ENCODE measurements at places on chromosomes 7 and 10.

DNA sequence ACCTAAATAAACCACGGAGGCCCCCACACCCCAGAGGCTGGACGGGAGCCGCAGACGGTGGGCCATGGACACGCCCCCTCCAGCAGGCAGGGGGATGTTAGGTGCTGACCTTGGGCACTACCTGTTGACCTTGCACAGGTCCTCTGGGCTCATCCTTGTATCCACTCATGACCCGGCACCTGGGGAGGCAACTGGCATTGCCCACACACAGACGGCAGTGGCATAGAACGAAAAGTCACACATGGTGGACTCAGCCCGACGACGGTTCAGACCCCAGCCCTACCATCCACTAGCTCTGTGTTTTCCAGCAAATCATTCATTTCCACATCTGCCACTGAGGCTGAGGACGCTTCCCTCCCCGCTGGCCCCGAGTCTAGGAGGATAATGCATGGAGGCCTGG is 247.7 kb upstream of the PPP2R2D start:
- no peak for DNase-seq

- no peak for DNase-seq
These were observed 255.1 kb downstream of the TNS3 start for GRCh38 chr7:47326808-47327207.

DNA sequence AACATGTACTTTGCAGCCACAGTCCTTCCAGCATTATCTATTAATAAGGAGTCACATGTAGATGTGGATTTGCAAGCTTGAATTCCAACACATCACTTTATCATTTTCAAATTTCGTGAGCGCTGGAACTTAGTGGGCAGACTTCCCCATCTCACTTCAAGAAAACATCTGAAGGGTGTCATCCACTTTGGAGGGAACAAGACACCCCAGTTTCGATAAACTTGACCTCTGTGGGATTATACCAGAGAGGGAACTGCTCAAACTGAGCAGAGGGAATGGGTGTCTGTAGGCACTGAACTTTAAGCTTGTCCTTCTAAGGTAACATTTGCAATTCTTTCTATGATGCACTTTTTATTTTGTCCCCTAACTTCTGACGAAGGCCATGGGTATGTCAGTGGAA is 27.5 kb downstream of the ADRB1 start:
- no peak for DNase-seq

- no peak for DNase-seq
These were observed 45.2 kb downstream of the PCLO start for GRCh38 chr7:83117466-83117865.

- DNase-seq, result no peak
These were observed 25.5 kb downstream of the TMEM248 start for GRCh38 chr7:66946545-66946944.

- no peak for DNase-seq
These were observed 14.6 kb downstream of the DRGX start for GRCh38 chr10:49381111-49381900.

DNA sequence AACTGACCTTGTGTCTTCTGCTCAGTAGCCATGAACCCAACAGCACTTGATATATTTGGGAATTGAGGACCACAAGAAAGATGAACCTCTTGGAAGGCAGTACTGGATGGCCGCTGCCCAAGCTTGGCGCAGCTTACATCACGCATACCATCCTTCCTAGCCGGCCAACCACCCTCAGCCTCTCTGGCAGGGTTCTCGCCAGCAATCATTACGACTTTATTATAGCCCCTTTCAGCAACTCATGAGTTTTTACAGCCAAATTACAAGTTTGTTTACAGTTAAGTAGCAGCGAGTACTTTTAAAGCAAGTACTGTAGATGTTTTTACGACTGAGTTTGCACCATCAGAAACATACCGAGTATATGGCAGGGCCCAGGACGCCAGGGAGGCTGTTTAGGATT is 769.1 kb downstream of the SUGCT start:
- DNase-seq, result no peak

- no peak for DNase-seq
These were observed 226.3 kb upstream of the NPVF start for GRCh38 chr7:25454562-25455041.

GRCh38 chr7:27916372-27916771 is 176.4 kb downstream of the TAX1BP1 start:
- no peak for DNase-seq

GRCh38 chr10:128901236-128901635 is 565.8 kb upstream of the MGMT start:
- no peak for DNase-seq

DNA sequence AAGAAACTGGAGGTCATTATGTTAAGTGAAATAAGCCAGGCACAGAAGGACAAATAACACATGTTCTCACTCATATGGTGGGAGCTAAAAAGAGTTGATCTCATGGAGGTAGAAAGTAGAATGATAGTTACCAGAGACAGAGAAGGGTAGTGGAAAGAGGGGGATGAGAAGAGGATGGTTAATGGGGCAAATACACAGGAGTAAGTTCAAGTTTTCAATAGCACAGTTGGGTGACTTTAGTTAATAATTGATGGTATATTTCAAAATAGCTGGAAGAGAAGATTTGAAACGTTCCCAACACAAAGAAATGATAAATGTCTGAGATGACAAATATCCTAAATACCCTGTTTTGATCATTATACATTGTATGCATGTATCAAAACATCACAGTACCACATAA is 261.8 kb downstream of the THSD7A start:
- DNase-seq, result no peak

DNA sequence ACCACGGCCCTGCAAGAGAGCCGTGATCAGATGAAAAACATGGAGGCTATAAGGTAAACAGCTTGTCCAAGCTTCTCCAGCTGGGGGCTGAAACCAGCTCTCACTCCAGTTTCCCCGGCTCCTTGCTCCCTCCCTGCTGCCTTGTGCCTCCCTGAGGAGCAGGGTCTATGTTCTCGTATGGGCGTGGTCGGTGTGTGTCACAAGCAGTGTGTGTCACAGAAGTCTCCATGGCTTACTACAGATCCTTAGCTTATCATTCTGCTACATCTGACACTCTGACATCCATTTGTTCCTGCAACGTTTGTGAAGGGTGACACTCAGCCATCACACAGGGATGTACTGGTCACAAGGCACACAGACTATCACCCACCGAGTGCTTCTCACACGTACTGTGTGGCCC is 54.6 kb downstream of the CSGALNACT2 start:
- DNase-seq, result no peak

- no peak for DNase-seq
These were observed 162.8 kb downstream of the USP6NL start for GRCh38 chr10:11448545-11449244.

GRCh38 chr10:51950371-51950995 is 251.1 kb upstream of the CSTF2T start:
- DNase-seq, result no peak

DNA sequence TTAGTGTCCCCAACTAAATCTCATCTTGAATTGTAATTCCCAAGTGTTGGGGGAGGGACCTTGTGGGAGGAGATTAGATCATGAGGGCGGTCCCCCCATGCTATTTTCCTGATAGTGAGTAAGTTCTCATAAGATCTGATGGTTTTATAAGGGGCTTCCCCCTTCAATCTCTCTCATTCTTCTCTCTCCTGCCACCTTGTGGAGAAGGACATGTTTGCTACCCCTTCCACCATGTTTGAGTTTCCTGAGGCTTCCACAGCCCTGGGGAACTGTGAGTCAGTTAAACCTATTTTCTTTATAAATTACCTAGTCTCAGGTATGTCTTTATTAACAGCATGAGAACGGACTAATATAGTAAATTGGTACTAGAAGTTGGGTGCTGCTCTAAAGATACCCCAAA is 365.6 kb downstream of the ANKRD7 start:
- DNase-seq, result no peak

DNA sequence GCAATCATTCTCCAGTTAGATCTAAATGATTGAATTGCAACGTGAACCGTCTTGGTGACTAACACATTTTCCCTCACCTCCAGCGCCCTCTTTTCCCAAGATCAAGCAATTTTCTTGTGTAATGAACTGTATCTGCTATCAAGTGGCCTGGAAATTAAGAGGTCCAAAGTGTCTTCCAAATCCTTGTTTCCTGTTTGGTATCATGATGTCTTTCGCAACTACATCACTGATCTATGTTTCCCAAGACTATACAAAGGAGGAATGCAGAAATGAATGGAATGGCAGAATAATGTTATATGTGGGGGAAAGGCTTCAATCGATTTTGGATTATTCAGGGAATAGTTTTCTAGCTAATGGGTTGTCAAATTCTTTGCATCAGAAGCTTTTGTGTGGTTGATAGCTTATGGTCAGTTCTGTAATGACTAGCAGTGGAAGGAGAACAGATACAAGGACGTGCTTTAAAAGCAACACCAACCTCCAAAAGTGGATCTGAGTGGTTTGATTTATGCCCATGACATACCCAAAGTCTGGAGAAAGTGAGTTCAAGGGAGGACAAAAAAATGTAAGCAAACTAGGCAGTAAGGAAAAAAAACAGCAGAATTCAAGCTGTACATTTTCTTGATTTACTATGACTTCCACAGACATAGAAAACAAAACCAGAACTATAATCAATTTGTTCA is 14.6 kb upstream of the ZEB1 start:
- no peak for DNase-seq

DNA sequence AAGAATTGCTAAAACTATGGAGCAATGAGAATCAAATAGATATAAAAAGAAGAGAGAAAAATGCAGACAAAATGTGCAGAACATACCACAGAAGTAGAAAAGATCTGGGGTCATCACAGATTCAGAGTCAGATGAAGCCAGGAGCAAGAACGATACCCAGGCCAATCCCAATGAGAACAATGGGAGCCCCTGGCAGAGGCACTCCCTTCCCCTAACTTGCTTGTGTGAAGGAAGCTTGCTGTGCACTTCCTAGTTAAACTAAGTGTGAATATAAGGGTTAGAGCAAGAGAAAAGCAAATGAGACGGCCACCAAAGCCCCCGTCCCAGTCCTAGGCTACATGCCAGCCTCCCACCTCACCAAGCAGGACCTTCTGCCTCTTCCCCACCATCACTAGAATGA is 12.7 kb downstream of the PARP12 start:
- DNase-seq, result no peak

GRCh38 chr10:78913219-78914059 is 155.3 kb upstream of the ZMIZ1 start:
- no peak for DNase-seq

DNA sequence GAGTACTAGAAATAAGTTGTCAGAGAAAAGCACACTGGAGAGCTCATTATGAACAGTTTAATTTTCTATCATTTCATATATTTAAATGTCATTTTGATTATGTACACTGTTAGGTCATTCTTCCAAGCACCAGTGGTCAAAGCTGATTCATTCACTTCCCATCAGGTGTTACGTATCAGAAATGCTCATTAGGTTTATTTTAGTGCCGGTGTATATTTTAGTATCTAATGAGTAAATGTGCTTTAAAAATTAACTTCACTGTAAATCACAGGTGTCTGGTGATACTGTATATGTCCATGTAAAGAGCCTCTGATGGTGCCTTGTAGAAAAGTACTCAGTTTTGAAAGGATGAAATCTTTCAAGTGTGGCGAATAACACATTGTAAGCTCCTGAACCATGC is 3.5 kb downstream of the DMTF1 start:
- no peak for DNase-seq

- no peak for DNase-seq
These were observed 53.0 kb upstream of the TNKS2 start for GRCh38 chr10:91745090-91745831.

DNA sequence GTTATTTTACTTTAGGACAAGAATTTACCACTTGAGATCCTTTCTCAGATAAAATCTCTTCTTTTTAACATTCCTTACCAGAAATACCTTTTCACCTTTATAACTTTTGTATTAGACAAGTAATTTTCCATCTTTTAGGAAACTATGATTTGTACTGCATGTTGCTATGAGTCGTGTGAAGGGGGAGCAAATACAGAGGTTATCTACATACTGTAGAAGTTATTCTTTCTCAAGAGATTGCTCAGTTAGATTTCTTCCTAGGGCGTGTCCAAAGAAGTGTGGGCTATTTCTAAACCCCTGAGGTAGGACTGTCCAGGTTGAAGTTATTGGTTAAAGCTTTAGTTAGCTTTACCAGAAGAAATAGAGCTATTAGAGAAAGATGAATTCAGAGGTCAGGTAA is 30.2 kb upstream of the ARHGAP12 start:
- DNase-seq, result no peak

DNA sequence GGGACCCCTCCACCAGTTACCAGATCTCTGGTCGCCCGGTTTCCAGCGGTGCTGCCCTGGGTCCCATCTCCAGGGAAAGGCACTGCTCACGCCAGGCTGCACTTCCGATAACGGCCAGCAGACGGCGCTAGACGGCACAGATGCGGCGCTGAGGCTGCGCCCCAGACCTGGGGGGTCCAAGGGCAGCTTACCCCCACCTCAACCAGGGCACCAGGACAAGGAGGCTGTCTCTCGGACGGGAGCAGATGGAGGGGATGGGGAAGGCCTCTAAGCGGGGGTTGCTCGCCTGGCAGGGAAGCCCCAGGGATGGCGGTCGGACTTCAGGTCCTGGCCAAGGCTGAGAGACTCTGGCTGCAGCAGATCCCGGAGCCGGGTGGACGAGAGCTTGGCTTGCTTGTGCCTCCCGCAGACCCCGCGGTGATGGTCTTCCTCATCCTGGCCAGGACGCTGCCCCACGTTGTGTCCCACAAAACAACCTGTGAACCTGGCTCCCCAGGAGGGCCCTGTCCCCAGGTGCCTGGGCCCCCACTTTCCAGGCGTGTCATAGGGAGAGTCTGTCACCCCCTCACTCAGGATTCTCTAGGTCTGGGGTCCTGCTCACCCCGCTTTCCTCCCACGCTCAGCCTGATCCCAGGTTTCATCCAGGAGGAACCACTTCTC is 23.9 kb upstream of the ZNF716 start:
- DNase-seq, result no peak

DNA sequence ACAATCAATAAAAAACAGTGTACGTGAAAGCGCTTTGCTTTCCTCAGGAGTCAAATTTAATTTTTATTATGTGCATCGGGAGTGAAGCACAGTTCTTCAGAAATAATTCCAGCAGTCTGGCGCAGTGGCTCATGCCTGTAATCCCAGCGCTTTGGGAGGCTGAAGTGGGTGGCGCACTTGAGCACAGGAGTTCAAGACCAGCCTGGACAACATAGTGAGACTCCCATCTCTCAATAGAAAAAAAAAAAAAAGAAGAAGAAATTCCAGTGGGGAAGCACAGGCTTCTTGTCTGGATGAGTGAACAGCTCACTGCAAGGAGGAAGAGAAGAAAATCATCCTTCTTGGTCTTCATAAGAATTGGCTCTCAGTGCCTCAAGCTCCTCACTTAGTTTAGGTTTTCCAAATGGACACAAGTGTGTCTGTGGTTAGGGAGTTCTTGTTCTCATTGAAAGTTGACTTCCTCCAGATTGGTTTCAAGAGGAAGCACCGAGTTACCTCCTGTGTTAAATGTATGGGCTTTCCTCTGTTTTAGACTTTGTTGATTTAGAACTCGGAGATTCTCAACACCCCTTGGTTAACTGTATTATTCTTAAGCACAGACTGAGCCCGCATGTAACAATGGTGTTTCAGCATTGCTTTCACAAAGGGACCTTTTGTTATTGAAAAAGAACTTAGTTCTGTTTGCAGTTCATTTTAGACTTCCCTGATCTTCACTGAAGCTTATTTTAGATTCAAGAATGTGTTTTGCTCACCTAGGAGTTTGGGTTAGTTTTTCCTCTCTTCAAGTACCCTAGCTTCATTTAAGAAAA is 28.0 kb downstream of the LMTK2 start:
- DNase-seq, result no peak

- DNase-seq, result no peak
These were observed 145.1 kb upstream of the MEOX2 start for GRCh38 chr7:15831606-15832005.

- no peak for DNase-seq
These were observed 359.3 kb downstream of the SH2D4B start for GRCh38 chr10:80896959-80897358.

GRCh38 chr10:76415554-76415953 is 984.1 kb downstream of the LRMDA start:
- no peak for DNase-seq

GRCh38 chr10:94220717-94221116 is 142.0 kb downstream of the NOC3L start:
- no peak for DNase-seq
